ENCODE measurements at places on chromosomes 6 and 20.
A peak's percentile ranks its signal among the peaks of the same experiment; 100 is the strongest.

GRCh38 chr6:158408552-158409130 is 96.4 kb downstream of the TULP4 start:
- no peak for DNase-seq

GRCh38 chr6:162056745-162057144 is 670.8 kb downstream of the PRKN start:
- DNase-seq = no peak

DNA sequence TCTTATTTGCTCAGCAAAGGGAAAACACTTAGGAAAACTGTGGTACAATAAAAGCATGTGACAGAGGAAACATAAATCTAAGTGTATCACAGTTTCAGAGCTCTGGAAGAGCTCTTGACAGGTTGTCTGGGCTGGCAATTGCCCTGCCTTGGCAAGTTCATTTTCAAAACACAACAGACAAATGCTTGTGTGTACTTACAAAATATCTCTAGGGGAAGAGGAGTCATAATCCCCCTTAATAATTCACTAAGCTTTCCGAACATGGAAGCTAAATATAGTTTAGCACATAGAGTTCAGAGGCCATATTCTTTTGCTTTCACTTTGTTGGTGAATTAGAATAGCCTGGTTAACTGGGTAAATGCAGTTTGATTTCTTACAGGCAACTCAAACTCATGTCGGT is 211.6 kb upstream of the THEMIS start:
- no peak for DNase-seq

DNA sequence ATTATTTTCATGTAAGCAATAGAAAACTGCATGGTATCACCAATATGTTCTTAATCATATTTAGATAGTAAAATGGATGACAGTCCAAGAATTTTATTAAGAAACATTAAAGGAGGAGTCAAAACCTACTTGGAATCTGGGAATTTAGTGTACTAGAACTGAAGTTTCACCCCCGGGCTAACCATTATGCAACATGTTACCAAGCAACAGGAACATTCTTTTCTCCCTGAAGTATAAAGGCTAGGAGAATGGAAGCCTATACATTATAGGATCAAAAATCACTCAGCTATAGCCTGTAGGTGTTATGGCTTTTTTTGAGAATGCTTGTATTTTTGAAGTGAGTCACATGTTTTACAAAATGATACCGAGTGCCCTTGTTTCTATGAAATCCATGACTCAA is 538.3 kb downstream of the GRIK2 start:
- DNase-seq = no peak

GRCh38 chr20:40718982-40719729 is 30.1 kb upstream of the MAFB start:
- DNase-seq = no peak

GRCh38 chr20:44051661-44052000 is 135.4 kb downstream of the JPH2 start:
- DNase-seq = no peak

GRCh38 chr6:14079971-14080370 is 37.6 kb upstream of the CD83 start:
- DNase-seq = no peak

GRCh38 chr6:154995254-154996015 is at the start of gene TIAM2:
Gene TIAM2, plus strand, starts transcription at chr6:154995315. Its CDS starts 133,909 bp downstream, at chr6:155129224.
- DNase-seq = peak; percentile 6

DNA sequence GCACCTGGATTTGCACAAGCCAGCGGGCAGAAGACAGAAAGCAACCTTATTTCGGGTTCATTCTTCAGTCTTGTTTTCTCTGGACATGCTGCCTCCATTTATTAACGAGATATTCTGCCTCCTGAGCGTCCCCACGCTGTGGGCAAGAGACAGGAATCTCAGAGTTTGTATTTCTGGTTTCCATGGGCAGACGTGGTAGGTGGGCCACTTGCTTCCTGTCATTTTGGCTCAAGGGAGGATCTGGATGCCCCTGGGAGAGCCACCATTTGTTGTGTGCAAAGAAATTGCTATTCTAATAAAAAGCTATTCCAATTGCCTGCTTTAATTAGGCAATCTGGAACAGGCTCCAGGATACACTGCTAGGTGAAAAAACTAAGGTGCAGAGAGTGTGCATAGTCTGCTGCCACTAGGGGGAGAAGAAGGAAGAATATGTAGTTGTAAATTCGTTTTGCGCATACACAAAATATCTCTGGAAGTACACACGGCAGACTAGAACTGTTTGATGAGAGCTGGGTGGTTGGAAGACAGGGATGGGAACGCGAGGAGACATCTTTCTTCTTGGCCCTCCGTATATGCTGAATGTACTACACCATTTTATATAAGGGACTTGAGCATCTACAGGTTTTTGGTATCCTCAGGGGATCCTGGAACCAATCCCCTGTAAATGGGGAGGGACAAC is 30.1 kb upstream of the SLC16A10 start:
- DNase-seq = no peak

DNA sequence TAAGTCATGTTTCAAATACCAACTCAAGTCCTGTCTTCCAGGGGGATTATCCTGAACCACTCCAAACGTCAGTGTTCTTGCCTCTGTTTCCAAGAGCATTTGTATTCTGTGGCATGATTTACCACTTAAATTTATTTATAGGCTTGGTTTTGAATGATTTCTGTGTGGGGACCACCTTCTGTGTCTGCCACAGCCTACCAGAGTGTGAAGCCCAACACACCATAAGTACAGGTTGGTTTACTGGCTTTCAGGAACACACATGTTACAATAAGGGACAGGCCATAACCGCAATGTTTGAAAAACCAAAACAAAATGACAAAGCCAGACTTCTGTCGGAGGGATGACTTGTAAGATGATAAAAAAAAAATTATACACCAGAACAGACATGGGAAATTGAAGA is 56.5 kb upstream of the MAP3K7 start:
- no peak for DNase-seq
